ENCODE measurements at places on chromosomes 6 and 20.

- DNase-seq: no peak
These were observed 375.7 kb upstream of the MARCKS start for GRCh38 chr6:113481458-113481857.

DNA sequence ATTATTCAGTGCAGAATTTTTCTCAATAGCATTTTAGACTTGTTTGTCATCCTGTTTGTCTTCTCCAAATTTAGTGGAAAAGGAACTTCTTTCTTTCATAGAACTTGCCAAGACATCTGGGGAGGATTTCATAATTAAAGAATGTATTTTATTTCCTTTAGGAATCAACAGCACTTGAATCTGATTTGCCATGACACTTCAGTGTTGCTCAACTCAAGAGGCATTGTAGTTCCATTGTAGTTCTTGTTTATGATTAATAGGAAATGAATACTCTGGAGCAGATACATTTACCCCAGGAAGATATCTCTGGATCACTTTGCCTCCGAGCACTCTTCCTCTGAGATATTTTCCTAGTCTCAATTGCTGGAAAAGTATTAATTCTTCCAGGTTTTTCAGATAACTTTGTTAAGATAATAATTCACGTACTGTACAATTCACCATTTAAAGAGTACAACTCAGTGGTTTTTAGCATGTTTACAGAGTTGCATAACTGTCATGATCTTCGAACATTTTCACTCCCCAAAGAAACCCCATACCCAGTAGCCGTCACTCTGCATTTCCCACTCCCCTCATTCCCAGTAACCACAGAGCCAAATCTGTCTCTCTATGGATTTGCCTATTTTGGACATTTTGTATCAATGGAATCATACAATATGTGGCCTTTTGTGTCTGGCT, 29.7 kb downstream of the AKAP12 start:
- no peak for DNase-seq

- no peak for DNase-seq
These were observed 19.6 kb downstream of the BHLHE23 start for GRCh38 chr20:62987114-62987513.

DNA sequence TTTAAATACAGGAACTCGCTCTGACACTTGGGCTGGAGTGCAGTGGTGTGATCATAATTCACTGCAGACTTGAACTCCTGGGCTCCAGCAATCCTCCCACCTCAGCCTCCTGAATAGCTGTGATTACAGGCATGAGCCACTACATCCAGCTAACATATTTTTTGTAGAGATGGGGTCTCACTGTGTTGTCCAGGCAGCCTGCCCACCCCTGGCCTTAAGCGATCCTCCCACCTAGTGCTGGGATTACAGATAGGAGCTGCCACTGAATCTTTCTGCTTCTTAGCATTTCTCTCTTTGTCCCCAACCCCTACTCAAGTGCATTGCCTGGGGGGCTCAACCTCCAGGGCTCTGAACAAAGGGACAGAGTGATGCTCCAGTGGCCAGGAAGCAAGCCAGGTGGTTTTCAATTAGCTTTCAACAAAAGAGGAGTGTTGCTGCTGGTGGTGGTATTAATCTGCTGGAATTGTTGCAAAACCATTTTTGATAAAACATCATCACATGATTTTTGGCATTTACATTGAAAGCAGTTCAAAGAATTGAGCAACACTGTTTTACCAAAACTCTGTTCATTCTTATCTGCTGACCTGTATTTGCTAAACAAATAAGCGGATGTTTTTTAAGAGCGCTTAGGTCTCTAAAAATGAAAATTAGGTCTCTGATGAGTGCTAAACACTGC, 40.4 kb upstream of the BPIFA2 start:
- DNase-seq: no peak

DNA sequence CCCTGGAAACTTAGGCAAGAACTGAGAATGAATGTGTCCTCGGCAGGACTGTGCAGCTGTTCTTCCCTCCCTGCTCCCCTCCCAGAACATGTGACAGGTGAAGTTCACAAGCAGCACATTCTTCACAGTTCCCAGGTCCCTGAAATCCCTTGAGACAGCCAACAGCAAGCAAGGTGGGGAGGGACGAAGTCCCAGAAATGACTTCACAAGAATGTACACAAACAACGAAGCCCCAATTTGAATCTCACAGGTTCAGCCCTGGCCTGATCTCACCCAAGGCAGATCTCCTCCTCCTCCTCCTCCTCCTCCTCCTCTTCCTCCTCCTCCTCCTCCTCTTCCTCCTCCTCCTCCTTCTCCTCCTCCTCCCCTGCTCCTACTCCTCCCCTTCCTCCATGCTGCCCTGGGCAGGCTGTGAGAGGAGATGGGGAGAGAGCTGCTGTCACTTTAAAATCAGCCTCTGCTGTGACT, 32.4 kb downstream of the WRNIP1 start:
- DNase-seq: no peak
